CD4-positive, alpha-beta T cell treated with Interleukin-17A for 1 hour (primary cell): ENCODE measurements at places on chromosomes 2 and 18.

GRCh38 chr2:147214914-147215313 lies 629.9 kb upstream of the ACVR2A start:
- no peak for DNase-seq

GRCh38 chr2:177352441-177353186 lies 40.0 kb upstream of the AGPS start:
- no peak for DNase-seq

- no peak for DNase-seq
Observed at GRCh38 chr18:55781481-55781957, 193.5 kb upstream of the TCF4 start.

DNA sequence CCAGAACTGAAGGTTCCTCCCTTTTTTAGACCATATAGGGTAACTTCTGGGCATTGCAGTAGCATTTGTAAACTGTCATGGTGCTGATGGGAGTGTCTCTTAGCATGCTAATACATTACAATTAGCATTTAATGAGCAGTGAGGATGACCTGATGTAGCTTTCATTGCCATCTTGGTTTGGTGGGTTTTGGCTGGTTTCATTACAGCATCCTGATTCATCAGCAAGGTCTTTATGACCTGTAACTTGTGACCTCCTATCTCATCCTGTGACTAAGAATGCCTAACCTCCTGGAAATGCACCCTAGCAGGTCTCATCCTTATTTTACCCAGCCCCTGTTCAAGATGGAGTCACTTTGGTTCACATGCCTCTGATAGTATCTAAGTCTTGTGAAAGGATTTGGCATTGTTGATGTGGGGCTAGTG lies 159.0 kb downstream of the TMX3 start:
- DNase-seq: no peak

GRCh38 chr2:16682431-16683118 lies 16.9 kb upstream of the CYRIA start:
- no peak for DNase-seq

- DNase-seq: no peak
Observed at GRCh38 chr2:42865884-42866881, 73.8 kb upstream of the HAAO start.

GRCh38 chr2:200863782-200864175 lies 679 bp downstream of the CLK1 start:
- DNase-seq: no peak

GRCh38 chr2:177667626-177668025 lies 275.1 kb downstream of the AGPS start:
- DNase-seq: no peak

- DNase-seq: no peak
Observed at GRCh38 chr2:23814963-23815362, 112.0 kb downstream of the ATAD2B start.

GRCh38 chr2:169647496-169647895 lies 46.7 kb downstream of the CFAP210 start:
- no peak for DNase-seq
